NCI-H524 (cell line): ENCODE measurements at places on chromosomes 2 and 18.

DNA sequence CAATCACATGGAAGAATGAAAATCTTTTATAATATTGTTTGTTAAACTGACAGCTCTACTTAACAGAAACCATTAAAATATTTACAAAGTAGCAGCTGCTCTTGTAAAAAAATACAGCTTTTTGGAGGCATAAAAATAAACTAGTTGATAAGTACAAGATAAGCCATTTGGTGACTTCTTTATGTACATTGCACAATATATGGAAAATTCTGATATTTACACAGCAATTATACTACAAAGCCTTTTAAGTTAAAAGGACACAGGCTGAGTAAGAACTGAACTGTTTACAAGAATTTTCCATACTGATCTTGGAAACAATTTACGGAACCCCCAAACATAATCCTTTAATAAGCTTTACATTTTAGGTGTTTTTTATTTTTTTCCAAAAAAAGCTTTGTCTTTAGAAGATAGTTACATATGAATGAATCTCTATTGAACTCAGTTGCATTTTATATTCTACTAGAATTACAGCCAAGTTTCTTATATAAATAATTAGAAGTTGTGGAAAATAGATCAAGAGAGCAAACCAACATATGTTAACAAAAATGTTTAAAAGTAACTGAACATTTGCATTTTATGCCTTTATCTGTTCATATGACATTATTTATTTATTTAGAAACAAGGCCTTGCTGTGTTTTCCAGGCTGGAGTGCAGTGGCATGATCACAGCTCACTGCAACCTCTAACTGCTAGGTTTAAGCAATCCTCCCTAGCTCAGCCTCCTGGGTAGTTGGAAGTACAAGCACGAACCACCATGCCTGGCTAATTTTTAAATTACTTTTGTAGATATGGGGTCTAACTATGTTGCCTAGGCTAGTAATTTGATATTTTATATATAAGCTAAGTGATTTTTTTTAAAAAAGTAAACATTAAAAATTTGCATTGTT lies 142.5 kb downstream of the OTX1 start:
- DNase-seq: no peak

DNA sequence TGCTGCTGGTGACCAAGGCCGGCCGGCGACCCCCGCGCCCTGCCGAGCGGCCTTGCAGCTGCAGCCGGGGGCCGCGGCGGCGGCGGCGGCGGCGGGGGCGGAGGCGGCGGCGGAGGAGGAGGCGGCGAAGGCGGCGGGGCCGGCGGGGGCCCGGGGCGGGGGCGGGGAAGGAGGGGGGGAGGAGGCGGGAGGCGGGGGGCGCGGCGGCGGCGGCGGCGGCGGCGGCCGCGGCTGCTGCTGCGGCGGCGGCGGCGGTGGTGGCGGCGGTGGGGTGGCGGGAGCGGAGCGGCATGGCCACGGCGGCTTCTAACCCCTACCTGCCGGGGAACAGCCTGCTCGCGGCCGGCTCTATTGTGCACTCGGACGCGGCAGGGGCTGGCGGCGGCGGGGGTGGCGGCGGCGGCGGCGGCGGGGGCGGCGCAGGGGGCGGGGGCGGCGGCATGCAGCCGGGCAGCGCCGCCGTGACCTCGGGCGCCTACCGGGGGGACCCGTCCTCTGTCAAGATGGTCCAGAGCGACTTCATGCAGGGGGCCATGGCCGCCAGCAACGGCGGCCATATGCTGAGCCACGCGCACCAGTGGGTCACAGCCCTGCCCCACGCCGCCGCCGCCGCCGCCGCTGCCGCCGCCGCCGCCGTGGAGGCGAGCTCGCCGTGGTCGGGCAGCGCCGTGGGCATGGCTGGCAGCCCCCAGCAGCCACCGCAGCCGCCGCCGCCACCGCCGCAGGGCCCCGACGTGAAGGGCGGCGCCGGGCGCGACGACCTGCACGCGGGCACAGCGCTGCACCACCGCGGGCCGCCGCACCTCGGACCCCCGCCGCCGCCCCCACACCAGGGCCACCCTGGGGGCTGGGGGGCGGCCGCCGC lies 1.5 kb downstream of the POU3F3 start:
- peak; percentile 4 for DNase-seq

- DNase-seq: no peak
Observed at GRCh38 chr2:23235292-23235691, 149.7 kb upstream of the KLHL29 start.

GRCh38 chr2:139067874-139068273 lies 287.7 kb upstream of the NXPH2 start:
- DNase-seq: no peak

- DNase-seq: peak; percentile 45
Observed at GRCh38 chr2:224038049-224038829, 847 bp downstream of the SERPINE2 start.
